ENCODE measurements at places on chromosomes 13 and 19.

- DNase-seq: no peak
Observed at GRCh38 chr19:31263328-31263727, 85.9 kb downstream of the TSHZ3 start.

DNA sequence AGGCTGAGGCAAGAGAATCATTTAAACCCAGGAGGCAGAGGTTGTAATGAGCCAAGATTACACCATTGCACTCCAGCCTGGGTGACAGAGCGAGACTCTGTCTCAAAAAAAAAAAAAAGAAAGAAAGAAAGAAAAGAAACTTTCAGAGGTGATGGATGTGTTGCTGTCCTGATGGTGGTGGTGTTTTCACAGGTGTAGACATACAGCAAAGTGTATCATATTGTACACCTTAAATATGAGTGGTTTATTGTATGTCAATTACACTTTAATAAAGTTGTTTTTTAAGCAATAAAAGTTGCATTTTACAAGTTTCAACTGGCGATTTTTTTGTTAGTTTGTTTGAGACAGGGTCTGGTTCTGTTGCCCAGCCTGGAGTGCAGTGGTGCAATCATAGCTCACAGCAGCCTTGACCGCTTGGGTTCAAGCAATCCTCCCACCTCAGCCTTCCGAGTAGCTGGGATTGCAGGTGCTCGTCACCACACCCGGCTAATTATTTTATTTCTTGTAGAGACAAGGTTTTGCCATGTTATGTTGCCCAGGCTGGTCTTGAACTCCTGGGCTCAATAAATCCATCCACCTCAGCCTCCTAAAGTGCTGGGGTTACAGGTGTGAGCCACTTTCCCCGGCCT lies 13.5 kb upstream of the INSR start:
- DNase-seq: no peak

DNA sequence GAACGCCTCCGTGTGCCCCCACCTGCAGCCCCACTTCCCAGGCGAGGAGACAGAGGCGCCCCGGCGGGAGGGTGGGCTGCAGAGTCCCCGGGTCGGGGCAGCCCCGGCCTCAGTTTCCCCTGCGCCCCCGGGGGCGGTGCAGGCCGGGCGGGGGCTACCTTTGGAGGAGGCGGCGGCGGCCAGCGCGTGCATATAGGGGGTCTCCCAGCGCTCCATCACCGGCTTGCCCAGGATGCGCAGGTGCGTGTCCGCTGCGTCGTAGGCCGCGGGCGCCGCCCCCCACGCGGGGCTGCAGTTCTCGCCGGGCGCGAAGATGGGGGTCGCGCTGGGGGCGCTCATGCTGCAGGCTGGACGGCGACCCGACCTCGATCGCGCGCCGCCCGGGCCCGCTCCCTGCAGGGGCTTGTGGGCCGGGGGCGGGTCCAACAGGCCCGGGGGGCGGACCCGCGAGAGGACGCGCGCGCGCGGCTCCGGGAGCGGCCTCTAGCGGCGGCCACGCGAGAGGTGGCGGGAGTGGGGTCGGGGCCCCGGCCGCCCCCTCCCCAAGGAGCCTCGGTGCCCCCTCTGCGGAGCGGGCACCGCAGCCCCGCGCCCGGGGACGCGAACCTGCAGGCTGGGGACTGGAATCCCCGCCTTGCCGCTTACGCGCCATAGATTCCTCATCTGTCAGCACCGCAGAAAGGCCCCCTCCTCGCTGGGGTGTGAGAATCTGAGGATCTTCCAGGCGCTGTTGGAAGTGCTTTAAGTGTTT lies at the start of gene GAMT:
Gene GAMT, minus strand, starts transcription at position 405 of the 751 bp plus-strand sequence. Its CDS starts 66 bp downstream, at position 339.
- DNase-seq: peak; percentile 35

GRCh38 chr13:112558696-112559418 lies 29.1 kb downstream of the TUBGCP3 start:
- DNase-seq: no peak

DNA sequence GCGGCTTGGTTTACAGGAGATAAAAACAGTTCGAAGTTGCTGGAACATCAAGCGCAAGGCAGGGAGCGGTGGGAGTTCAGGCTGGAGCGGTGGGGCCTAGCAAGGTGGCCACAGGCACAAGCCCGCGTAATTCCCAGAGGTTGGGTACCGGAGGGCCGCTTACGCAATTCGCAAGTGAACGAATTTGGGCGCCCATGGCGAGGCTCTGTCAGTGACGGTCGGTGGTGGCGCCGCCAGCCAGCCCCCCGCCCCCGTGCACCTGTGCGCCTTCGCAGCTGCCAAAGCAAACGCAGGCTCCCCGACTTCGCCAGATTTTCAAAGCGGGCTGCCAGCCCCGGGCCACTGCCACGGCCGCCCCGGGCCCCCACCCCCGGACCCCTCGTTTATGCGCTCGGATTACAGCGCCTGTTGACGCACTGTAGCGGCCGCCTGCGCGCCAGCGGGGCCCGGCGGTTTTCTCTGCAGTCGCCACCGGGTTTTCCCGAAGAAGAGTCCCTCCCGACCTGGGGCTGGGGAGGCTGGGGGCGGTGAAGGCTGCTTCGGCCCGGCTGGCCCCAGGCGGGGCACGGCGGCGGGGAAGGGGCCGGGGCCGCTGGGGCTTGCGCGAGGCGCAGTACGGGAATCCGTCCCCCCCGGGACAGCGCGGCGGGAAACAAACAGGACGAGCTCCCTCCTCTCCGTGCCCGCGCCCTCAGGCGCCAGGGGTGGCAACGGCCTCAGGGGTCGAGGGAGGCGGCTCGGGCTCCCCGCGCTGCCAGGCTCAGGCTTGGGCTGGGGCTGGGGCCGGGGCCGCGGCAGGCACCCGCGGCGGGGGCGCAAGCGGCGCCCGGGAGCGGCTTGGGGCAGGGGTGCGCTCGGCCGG lies 709 bp downstream of the N4BP2L1 start:
- peak; percentile 35 for DNase-seq

DNA sequence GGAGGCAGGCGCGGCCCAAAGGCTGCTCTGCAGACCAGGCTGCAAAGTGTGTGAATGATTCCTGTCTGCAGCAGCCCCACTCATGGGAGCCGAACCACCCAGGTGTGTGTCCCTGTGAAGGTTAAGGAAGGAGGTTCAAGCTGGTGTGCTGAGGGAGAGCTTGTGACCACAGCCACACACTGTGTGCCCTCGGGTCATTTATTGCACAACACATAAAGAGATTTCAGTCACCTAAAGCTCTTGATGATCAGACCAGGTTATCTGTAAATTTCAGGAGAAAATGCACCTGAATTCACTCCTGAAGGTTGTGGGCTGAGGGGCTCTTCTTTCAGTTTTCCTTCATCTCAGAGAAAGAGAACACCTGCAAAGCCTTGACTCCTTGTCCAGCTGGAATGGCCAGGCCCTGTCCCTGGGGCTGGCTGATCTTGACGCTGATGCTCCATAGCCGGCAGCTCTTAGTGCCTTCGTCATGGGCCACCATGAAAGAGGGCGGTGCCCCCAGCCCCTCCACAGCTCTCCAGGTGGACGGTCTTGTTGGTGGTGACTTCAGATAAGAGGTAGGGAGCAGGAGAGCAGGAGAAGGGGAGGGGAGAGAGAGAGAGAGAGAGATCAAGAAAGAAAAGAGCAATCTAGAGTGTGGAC lies 110.8 kb upstream of the C1QTNF9B start:
- DNase-seq: no peak

DNA sequence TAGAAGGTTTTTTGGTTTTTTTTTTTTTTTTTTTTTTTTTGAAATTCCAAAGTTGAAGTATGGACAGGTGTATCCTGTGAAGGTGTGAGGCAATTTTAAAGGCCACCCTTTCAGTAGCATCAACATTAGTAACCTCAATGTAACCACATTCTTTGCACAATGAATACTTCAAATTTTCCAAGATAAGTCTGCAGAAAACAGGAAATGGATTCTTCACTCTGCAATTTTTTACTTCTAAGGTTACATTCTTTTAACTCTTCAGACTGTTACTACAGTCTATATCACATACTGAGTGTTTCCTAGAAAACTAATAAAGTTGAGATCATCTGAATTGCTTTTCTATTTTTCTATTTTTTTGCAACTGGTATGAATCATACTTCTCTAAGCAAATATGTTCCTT lies 569.0 kb upstream of the GPC6 start:
- DNase-seq: no peak

DNA sequence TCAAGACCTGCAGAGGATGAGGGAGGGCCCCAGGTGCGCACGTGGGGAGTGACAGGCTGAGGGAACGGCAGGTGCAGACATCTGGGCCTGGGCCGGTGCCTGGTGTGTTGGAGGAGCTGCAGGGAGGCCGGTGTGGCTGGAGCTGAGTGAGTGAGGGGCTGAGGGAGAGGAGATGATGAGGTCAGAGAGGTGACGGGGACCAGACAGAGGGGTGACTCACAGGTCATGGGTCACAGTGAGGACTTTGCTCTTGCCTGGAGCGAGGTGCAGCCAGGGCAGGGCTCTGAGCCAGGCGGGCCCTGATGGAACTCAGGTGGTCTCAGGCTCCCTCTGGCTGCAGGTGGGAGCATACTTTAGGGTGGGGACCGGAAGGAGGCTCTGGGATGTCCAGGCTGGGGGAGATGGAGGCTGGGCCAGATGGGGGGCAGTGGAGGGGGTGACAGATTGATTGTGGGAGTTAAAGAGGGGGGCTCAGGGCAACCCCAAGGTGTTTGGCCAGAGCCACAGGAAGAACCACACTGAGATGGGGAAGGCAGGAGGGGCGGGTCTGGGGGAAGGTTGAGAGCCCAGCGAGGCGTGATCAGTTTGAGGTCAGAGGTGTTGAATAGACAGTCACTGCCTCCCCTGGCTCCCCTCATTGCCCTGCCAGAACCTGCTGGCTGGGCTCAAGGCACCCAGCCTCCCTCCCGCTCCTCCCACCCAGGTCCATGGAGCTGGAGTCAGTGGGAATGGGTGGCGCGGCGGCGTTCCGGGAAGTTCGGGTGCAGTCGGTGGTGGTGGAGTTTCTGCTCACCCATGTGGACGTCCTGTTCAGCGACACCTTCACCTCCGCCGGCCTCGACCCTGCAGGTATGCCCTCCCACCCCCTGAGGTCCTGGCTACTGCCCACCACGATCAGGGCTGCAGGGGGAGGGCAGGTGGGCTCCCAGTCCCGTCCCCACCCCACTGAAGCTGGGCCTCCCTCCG lies 8.4 kb downstream of the ARHGAP33 start:
- DNase-seq: no peak

- DNase-seq: peak; percentile 26
Observed at GRCh38 chr19:3506384-3507340, 551 bp downstream of the FZR1 start.

GRCh38 chr19:28828276-28828870 lies 384.6 kb downstream of the UQCRFS1 start:
- no peak for DNase-seq

Data from CD4-positive, alpha-beta T cell treated with Interleukin-15 for 4 hours (primary cell).